ENCODE measurements at places on chromosomes 2 and 18. TPM values are rescaled to one million over a fixed set of nuclear protein-coding genes. Genes with fewer than 3 reads are reported as not detected.

ZC3H8 gene
- 7.3 TPM for total RNA-seq

STK39 gene
- 2.4 TPM for total RNA-seq

SAG gene
- 0.19 TPM for total RNA-seq

LYPD6 gene
- 14.1 TPM for total RNA-seq

ACADL gene
- 0.19 TPM for total RNA-seq

VWA3B gene
- total RNA-seq = not detected

LYPD6B gene
- not detected for total RNA-seq

IGFBP2 gene
- total RNA-seq = 263 TPM

SPP2 gene
- total RNA-seq = not detected

GRCh38 chr2:176504440-176504839 lies 235.2 kb downstream of the MTX2 start:
- no peak for DNase-seq

DNA sequence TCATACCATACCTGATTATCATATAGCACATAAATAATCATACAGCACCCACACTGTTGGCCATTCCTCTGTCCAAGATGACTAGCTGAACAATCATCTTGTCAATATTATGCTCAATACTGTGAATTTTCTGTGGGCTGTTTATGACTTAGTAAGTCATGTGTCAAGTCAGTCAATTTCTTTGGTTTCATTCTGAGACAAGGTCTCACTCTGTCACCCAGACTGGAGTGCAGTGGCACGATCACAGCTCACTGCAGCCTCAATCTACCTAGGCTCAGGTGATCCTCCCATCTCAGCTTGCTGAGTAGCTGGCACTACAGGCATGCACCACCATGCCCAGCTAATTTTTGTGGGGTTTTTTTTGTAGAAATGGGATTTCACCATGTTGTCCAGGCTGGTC lies 5.7 kb downstream of the MCM6 start:
- DNase-seq = no peak

DNA sequence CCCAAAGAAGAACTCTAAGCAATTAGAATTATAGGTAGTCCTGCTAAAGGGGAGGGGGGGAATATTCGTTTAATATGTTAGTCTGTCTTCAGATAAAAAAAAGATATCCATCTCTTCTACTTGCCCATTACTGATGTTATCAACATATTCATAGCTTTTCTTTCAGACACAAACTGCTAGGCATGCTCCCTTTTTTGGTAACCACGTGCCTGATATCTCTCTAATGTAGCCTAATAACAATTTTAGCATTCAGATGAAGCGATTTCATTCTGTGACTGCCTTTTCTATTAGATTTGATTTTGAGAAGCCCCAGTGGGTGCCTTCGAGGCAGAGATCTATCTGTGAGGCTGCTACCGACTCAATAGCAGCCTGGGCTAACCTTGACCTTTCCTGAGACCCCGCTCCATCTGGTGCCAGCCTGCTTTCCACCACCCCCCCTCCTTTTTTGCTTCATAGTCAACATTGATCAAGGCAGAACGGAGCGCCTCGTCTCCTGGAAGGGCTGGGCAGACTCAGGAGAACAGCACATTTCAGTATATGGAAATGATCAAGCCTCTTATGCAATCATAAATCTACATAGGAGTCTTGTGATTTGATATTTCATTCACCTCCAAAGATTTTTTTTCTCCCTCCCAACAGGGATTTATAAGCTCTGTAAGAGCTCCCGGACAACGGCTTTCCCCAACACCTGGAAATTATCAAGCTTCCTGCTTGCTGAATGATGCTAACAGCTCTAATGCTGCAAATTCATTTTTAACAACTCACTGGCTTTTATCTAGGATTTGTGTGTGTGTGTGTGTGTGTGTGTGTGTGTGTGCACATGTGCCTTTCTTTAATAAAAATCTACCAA lies 14.7 kb upstream of the BCL11A start:
- no peak for DNase-seq

GRCh38 chr2:150060341-150060740 lies 427.1 kb downstream of the RND3 start:
- DNase-seq = peak; percentile 17

GRCh38 chr2:115569547-115569946 lies 1127.1 kb downstream of the DPP10 start:
- no peak for DNase-seq

- no peak for DNase-seq
These were observed 201.9 kb upstream of the COPS8 start for GRCh38 chr2:236883819-236884218.

Data from dermis blood vessel endothelial cell (primary cell).